ENCODE measurements at places on chromosomes 12 and 14. TPM values are rescaled to one million over a fixed set of nuclear protein-coding genes. Genes with fewer than 3 reads are reported as not detected.

DNA sequence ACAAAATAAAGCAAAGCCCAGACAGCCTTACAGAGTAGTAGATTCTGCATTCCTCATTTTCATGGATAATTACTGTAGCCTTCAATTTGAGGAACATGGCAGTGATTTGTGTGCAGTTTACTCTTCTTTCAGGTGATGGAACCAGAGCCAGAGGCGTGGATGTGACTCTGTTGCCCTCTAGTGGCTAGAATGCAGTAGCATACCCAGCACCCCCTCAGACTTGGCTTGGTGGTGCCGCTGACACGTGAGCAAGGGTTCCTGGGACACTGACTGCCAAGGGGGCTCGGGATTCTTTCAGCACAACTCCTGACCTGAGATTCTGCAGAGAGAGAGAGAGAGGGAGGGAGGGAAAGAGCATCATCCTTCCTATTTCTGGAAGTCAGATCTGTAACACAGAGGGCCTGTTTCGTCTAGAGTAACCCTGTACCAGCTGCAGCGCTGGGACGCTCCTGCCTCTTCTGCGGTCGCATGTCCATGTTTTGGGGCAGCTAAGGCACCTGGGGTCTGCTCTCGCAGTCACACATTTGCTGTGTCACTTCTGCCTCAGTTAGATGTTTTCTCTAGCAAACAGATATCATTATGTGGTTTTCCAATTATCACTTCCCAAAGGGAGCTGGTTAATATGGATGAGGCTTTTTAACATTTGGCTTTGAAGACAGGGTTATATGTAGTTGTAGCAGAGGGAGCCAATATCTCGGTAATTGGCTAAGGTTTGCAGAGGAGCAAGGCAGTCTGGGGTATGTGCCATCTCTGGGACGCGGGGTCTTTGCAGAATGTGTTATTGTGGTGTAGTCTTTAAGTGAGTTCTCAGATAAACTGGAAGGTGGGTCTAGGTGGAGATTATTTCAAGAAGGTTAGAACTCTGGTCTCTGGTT, 428.1 kb downstream of the NRXN3 start:
- no peak overlapping the region for H3K27ac ChIP-seq
- peak; percentile 57 for DNase-seq
- H3K4me1 ChIP-seq: no peaks in the 10 kb centered on the region
- no peak overlapping the region for H3K4me3 ChIP-seq
- H3K36me3 ChIP-seq: no peaks in the 10 kb centered on the region
- peaks cover 2% of the 10 kb centered on the region for H3K27me3 ChIP-seq

DNA sequence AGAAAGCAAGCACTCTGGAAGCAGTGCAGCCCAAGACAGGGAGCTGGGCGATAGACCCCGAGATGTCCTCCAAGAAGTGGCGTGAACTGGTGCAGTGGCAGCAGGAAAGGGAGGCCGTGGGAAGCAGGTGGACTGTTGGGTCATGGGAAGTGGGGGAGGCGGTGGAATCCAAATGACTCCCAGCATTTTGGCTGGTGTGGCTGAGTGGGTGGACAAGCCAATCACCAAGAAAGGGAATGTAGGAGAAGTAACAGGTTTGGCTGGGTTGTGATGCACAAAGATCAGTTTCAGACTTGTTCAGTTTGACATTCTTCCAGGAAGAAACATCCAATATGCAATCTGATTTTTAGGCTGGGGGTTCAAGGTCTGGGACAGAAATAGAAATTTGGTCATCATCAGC, 46.0 kb upstream of the KTN1 start:
- H3K36me3 ChIP-seq: no peaks in the 10 kb centered on the region
- no peak for DNase-seq
- no peak overlapping the region for H3K4me3 ChIP-seq

DNA sequence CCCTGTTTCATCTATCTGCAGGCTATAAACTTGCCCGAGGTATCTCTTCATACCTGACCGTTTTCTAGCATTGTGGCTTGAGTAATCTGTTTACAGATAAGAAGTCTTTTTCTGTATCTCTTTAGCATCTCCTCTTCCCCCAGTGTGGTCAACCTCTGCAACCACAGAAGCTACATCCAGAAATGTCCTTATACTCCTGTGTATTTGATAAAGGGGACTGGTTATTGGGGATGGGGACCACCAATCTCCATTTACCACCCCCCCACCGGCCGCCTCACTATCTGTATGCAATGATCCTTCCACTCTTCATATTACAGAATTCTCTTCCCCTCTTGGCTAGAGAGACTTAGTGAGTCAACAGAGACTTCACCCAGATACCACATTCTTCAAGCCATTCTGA, 3.4 kb upstream of the RPAP3 start:
- H3K4me1 ChIP-seq: peaks cover 38% of the 10 kb centered on the region
- no peak for DNase-seq
- H3K4me3 ChIP-seq: no peak overlapping the region

DNA sequence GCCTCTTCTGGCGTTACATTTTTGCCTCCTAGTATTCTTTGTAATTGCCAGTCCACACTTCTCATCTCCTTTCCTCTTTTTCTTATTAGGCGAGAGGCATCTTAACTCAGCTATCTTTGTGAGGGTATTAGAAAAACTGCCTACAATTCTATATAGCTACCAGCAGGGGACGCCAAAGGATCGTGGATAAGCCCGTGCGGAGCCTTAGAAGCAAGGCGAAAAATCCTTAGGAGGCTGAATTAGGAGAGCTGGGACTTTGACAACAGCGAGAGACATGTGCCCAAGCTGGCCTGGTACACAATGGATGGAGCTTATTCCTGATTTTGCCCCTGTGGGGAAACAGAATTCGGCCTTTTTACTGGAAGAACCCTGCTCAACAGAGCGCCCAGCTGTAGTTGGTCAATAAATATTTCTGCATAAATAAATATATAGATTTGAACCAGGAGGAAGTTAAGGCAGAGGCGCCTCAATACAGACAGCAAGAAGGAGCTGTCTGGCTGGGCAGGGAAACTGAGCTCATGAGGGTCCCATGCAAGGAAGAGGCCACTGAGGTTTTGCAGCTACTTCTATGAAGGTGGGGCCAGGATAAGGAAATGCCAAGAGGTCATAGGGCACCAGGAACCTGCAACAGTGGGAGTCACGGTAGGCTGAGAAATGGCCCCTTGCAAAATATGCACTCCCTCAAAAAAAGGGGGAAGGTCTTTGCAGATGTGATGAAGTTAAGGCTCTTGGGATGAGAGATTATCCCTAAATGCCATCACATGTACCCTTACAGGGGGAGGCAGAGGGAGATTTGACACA, 14.6 kb upstream of the RBM19 start:
- no peak overlapping the region for H3K4me3 ChIP-seq
- no peaks in the 10 kb centered on the region for H3K4me1 ChIP-seq
- H3K36me3 ChIP-seq: no peaks in the 10 kb centered on the region
- no peak overlapping the region for H3K27ac ChIP-seq
- peaks cover 3% of the 10 kb centered on the region for H3K27me3 ChIP-seq

DNA sequence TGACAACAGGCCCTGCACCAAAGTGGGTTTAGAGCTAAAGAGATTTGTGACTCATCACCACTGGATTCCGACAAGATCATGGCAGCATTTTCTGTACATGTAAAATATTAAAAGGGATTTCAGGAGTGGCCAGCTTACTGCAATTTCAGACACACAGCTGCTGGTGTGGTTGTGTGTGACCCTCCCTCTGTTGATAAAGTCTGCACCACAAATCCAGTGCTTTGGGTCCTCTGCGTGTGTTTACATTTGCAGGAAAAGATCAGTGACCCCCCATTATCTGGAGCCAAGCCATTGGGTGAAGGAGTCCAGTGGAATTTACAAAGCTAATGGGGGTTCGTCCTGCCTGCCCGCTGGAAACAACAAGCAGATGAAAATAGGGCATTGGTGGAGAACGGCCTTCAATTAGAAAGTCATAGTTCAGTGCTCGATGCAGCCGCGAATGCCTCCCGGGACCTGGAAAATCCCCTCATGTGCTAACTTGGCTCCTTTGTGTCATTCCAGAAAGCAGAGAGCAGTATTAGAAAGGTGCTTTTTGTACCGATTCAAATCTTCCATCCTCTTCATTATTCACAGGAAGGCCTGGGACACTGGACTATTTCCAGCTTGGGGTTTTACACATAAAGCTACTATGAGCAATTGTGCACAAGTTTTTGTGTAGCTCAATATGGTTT, 188.5 kb upstream of the TMEM132C start:
- no peaks in the 10 kb centered on the region for H3K27me3 ChIP-seq
- no peak overlapping the region for H3K27ac ChIP-seq
- H3K4me1 ChIP-seq: no peaks in the 10 kb centered on the region
- H3K36me3 ChIP-seq: no peaks in the 10 kb centered on the region
- H3K4me3 ChIP-seq: no peak overlapping the region

- no peak overlapping the region for H3K27ac ChIP-seq
- no peak for DNase-seq
- no peaks in the 10 kb centered on the region for H3K27me3 ChIP-seq
- H3K4me3 ChIP-seq: no peak overlapping the region
- H3K36me3 ChIP-seq: no peaks in the 10 kb centered on the region
- no peaks in the 10 kb centered on the region for H3K4me1 ChIP-seq
Observed at GRCh38 chr12:19841451-19841850, 402.2 kb downstream of the AEBP2 start.

DNA sequence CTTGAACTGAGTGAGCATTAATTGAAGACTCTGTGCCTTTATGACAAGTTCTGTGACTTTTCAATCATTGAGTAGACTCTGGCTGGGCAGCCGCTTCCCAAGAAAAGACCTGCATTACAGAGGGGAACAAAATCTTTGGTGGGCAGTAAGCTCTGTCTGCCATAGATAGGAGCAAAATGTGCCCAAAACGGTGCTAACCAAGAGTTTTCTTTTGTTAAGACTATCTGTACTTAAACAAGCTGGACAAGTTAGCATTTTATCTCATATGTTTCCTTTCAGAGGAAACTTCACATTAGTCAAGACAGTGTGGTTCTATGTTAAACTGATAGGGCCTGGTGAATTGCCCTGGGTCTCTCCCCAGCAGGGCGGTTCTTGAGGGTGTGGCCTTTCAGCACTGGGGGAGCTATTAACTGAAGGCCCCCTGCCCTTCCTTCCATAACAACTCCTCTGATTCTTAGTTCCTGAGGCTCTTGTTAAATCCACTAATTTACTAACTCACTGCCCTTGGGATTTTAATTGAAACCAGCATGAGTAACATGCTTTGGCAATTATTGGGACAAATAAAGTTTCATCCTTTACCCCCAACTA, 219.6 kb downstream of the KTN1 start:
- H3K4me3 ChIP-seq: no peak overlapping the region
- H3K36me3 ChIP-seq: peaks cover 2% of the 10 kb centered on the region
- H3K27me3 ChIP-seq: no peaks in the 10 kb centered on the region
- no peak for DNase-seq
- H3K4me1 ChIP-seq: peaks cover 24% of the 10 kb centered on the region

DNA sequence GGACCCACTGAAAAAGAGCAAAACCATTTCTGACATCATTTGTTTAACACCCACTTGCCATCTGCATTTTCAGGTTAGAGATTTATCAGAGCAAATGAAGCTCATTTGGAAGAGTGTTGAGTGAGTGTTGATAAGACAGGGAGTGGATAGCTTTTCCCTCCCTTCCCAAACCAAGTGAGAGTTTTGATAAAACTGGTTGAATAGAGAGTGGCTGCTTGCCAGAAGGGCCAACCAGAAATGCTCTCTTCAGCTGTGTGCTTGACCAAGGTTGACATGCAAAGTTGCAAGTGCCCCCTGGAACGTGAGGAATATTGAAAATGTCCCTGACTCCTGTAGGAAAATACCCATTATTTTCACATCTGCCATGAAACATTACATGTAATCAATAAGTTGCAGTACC, 1487.0 kb upstream of the FLRT2 start:
- H3K36me3 ChIP-seq: no peaks in the 10 kb centered on the region
- no peaks in the 10 kb centered on the region for H3K4me1 ChIP-seq
- no peaks in the 10 kb centered on the region for H3K27me3 ChIP-seq
- H3K4me3 ChIP-seq: no peak overlapping the region

GRCh38 chr14:100770605-100771120, 44.0 kb downstream of the DLK1 start:
- DNase-seq: no peak
- H3K4me1 ChIP-seq: no peaks in the 10 kb centered on the region
- H3K36me3 ChIP-seq: no peaks in the 10 kb centered on the region
- no peak overlapping the region for H3K27ac ChIP-seq

GRCh38 chr12:10385166-10385613, 4.7 kb downstream of the KLRK1 start:
- H3K27ac ChIP-seq: peak overlapping the region; percentile 96
- H3K4me1 ChIP-seq: peaks cover 58% of the 10 kb centered on the region
- peak overlapping the region; percentile 91 for H3K4me3 ChIP-seq
- H3K36me3 ChIP-seq: peaks cover 80% of the 10 kb centered on the region
- no peaks in the 10 kb centered on the region for H3K27me3 ChIP-seq
- DNase-seq: no peak

- peak; percentile 1 for DNase-seq
- peaks cover 20% of the 10 kb centered on the region for H3K27me3 ChIP-seq
- H3K4me3 ChIP-seq: no peak overlapping the region
- H3K27ac ChIP-seq: no peak overlapping the region
- H3K36me3 ChIP-seq: peaks cover 1% of the 10 kb centered on the region
Observed at GRCh38 chr14:76282581-76282980, 93.4 kb upstream of the ESRRB start.

GRCh38 chr12:7499636-7500035, 3.9 kb downstream of the CD163 start:
- peaks cover 49% of the 10 kb centered on the region for H3K27me3 ChIP-seq
- DNase-seq: no peak
- H3K4me1 ChIP-seq: no peaks in the 10 kb centered on the region
- no peaks in the 10 kb centered on the region for H3K36me3 ChIP-seq

DNA sequence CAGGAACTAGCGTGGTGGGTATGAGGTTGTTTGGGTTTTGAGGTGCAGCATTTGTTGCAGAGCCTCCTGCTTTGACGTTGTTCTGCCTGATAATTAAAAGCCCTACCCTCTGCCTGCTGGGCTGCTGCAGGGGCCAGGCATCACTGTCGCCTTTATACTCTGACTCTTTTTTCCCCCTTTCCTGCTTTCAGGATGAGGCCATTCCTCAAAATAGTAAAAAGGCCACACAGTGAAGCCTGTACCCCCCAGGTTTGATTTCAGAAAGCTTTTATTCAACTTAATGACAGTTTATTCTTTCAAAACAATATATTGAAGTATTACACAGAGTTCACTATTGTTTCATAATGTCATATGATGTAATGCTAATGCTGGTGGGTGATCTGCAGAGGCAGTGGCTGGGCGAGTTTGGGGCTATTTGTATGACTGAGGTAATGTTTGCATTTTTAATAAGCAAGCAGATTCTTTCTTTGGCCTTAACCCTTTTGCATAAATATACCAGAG, 9.1 kb downstream of the BORCS5 start:
- H3K27me3 ChIP-seq: no peaks in the 10 kb centered on the region
- H3K27ac ChIP-seq: peak overlapping the region; percentile 81
- DNase-seq: peak; percentile 80
- H3K4me3 ChIP-seq: peak overlapping the region; percentile 25
- peaks cover 53% of the 10 kb centered on the region for H3K4me1 ChIP-seq

DNA sequence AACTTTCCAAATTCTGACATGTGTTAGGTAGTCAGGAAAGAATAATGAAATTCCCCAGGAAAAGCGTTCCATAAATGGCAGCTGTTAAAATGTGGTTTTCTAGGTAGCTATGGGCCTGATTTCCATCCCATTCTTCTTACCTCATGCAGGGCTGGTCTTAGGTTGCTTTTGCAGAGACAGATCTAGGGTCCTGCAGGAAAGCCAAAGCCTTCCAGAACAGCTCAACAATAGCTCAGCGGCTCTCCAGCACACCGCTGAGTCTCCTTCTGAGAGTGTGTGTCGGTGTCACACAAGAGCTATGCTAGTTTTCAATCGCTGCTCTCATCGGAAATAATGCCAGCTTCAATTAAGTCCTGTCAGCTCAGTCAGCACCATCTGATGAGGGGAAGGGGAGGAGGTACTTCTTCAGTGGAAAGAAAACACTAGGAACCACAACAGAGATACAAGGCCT, 106.7 kb downstream of the TMEM30B start:
- H3K4me1 ChIP-seq: peaks cover 30% of the 10 kb centered on the region
- peaks cover 6% of the 10 kb centered on the region for H3K36me3 ChIP-seq
- no peak overlapping the region for H3K27ac ChIP-seq
- no peak overlapping the region for H3K4me3 ChIP-seq

Gene HOXC13
- total RNA-seq: not detected

Gene KRT83
- total RNA-seq: not detected

Gene GPR137C
- total RNA-seq: 0.73 TPM
